BJ (cell line): ENCODE measurements at places on chromosomes 13 and 19.

GRCh38 chr13:100254002-100254401 lies 165.1 kb downstream of the PCCA start:
- no peak for DNase-seq

DNA sequence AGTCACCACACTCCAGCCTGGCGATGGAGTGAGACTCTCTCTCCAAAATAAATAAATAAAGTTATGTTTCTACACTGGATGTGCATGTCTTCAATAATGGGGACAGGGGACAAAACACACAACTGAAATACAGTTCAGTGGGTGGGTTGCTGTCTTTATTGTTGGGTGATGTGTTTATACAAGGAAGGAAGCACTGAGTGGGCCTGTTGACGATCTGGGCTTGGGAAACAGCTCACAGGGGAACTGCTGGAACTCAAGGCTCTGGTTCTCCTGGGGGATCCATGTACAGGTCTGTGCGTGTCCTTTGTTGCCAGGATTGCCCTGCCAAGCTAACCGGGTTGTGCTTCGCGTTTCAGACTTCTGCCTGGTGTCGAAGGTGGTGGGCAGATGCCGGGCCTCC lies 18.9 kb downstream of the SPINT2 start:
- DNase-seq, result no peak

DNA sequence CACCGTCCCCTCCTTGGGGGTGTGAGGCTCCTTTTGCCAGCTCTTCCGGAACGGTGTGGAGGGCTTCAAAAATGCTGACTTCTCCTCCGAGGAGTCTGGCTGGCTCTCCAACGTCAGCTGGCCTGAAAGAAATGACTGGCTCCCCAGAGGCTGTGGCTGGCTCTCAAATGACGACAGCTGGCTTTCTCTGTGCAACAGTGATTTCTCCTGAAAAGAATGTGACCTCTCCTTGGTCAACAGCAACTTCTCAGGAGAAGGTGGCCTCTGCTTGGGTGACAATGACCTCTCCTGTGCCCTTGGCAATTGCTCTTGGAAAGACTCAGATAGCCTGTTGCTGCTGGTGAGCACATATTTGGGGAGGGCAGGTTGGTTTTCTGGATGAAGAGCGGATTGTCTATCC lies 29.2 kb downstream of the ONECUT3 start:
- no peak for DNase-seq

DNA sequence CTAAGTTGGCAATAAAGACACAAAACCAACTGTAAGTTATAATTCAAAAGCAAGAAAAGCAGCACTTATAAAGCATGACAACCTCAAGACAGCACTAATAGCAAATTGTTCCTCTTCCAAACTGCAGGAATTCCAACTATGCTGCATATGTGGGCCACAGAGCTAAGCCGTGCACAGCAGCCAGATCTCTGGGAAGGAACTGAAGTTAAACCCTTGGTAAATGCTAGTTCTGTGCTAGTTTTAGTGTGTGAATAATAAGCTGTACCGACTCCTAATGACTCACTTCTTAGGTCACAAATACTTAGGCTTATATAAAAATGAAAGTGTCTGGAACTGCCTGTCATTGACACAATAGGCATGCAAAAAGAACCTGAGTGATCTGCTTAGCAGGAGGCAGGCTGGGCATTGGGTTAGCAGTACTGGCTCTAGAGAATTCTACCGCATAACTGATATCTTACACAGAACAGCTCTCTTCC lies 21.2 kb upstream of the GTF3A start:
- peak; percentile 84 for DNase-seq

GRCh38 chr13:114151565-114152284 lies 19.3 kb upstream of the RASA3 start:
- no peak for DNase-seq

DNA sequence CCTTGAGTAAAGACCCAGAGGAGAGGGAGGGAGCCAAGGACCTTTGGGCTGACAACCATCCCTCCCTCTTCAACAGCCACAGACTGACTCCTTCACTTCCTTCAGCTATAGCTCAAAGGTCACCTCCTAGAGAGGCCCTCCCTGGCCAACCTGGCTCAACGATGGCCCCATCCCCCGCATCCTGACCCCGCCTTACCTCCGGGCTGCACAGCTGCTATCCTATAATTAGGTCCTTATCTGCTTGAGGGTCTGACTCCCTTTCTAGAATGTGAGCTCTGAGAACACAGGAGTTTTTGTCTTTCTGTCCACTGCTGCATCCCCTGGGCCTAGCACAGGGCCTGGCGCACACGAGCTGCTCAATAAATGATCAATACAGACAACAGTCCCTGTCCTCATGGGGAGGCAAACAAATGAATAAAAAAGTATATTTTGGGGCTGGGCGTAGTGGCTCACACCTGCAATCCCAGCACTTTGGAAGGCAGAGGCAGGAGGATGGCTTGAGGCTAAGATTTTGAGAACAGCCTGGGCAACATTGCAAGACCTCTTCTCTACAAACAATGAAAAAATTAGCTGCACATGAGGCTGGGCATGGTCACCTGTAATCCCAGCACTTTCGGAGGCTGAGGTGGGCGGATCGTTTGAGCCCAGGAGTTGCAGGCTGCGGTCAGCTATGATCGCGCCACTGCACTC lies 6.6 kb upstream of the LGALS4 start:
- no peak for DNase-seq

- DNase-seq, result no peak
Measured at GRCh38 chr13:107721125-107721869, 494.0 kb downstream of the LIG4 start.

DNA sequence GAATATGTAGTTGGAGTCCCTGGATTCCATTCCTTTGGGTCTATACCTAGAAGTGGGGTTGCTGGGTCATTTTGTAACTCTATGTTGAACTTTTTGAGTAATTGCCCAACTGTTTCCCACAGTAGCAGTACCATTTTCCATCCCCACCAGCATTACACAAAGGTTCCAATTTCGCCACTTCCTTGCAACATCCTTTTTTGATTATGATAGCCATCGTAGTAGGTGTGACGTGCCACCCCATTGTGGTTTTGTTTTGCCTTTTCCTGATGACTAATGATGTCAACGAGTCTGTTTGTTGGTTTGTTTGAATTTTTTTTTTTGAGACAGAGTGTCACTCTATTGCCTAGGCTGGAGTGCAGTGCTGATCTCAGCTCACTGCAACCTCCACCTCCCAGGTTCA lies 3.3 kb upstream of the PEX11G start:
- no peak for DNase-seq

DNA sequence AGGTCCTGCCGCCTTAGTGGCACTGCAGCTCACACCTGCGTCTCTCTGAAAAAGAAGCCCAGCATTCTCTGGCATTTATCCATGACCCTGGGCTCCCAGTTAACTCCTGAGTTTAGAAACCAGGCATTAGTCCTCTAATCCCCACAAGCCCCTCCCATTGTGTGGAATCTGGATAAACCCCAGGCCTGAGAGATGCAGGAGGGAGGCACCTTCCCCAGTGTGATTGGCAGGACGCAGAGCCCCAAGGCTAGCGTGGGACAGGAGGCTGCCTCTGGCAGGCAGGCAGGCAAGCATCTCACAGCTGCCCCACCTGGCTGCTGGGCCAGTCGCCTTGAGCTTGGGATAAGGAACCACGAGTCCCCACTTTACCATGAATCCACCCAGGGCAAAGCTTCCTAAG lies 11.0 kb upstream of the SERPINE3 start:
- no peak for DNase-seq

DNA sequence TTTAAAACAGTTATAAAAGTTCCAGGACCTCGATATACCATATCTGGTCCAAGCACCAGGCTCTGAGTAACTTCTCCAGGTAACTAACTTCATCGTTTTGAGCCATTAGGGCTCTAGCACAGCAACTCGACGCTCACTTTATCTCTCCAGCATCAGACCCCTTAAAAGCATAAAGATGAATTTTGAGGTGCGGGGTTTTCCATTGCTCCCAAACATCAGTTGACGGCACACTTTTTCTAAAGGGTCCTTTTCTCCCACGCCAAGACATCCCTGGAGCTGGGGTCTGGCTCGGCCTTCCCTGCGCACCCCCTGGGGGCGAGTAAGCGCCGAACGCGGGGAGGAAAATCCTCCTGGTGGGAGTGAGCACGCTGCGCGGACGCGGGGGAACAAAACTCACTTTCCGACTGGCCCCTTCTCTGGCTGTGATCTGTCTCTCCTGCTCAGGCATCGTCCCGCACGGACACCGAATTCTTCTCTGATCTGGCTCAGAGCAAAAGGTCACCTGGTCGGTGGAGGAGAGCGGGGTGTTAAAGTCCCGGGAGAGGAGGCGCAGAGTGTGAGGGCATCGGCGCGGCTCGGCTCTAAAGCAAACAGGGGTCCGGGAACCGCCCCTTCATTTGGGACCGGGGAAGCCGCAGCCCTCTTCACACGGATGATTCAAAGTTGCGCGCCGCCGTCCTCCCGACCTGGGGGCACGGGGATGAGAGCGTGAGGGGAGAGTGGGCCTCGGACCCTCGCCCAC lies at the start of gene ATP7B:
ATP7B (minus strand) TSS at position 561 of the 742 bp plus-strand sequence; CDS start at position 448, 113 bp downstream.
- no peak for DNase-seq

- DNase-seq, result no peak
Measured at GRCh38 chr13:23450340-23451046, 17.0 kb upstream of the SACS start.

DNA sequence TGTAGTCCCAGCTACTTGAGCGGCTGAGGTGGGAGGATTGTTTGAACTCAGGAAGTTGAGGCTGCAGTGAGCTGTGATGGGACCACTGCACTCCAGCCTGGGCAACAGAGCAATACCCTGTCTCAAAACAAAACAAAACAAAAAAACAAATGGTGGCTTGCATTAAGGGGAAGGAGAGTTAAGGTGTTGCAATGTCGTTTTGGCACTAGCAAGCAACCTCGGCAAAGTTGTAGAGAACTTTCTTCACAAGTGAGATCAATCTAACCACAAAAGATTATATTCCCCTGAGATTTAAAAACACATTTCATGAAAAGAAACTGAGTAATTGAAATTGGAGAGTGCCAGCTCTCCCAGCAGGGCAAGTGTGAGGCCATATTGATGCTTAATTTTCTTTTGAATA lies 153.7 kb downstream of the KLF5 start:
- no peak for DNase-seq

- DNase-seq, result no peak
Measured at GRCh38 chr13:32629313-32629712, 43.1 kb downstream of the PDS5B start.

DNA sequence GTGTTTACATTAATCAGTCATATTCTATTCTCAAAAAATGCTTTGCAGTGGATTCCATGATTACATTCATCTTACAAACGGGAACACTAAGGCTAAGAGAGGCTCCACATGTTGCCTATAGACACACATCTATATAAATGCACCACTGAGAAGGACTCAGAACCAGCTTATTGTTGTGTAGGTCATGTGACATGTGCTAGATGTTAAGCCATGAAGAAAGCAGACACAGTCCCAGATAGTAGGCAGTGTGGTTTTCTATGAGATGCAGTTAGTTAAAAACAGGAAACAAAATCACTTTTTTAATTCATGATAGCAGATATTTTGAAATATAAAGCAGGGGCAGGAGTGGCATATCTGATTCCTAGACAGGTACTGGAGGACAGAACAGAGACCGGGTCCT lies 10.7 kb downstream of the SIGLEC6 start:
- no peak for DNase-seq

DNA sequence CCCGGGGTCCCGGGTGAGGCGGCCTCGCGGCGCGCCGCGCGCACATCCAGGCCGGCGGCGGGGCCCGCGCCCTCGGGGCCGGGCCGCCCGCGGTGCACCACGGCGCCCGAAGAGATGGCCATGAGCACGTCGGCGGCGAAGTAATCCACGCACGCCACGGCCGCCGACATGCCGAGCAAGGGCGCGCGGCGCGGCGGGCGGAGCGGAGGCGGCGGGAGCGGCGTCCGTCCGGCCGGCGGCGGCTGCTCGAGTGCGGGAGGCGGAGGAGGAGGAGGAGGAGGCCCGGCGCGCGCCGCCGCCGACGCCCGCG lies at the start of gene KLF16:
KLF16 (minus strand) TSS at position 252 of the 310 bp plus-strand sequence; CDS start at position 170, 82 bp downstream.
- no peak for DNase-seq

GRCh38 chr13:27362064-27362751 lies 62.2 kb upstream of the GTF3A start:
- DNase-seq, result no peak

DNA sequence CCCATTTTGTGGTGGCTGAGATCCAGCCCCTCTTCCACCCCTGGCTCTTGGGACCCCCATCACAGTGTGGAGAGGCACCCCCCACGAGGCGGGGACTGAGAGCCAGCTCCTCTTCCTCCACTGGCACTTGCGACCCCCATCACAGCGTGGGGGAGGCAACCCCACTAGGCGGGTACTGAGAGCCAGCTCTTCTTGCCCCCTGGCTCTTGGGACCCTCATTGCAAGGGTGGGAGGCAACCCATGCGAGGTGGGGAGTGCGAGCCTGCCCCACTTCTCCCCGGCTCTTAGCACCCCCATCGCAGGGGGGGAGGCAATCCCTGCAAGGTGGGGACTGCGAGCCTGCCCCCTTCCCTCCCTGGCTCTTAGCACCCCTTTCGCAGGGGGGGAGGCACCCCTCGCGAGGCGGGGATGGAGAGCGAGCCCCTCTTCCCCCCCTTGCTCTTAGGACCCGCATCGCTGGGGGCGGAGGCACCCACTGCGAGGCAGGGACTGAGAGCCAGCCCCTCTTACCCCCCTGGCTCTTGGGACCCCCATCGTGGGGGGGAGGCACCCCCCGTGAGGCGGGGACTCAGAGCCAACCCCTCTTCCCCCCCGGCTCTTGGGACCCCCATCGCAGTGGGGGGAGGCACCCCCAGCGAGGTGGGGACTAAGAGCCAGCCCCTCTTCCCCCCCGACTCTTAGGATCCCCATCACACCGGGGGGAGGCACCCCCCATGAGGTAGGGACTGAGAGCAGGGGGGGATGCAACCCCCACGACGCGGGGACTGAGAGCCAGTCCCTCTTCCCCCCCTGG lies 364.6 kb upstream of the SPRY2 start:
- DNase-seq, result no peak

DNA sequence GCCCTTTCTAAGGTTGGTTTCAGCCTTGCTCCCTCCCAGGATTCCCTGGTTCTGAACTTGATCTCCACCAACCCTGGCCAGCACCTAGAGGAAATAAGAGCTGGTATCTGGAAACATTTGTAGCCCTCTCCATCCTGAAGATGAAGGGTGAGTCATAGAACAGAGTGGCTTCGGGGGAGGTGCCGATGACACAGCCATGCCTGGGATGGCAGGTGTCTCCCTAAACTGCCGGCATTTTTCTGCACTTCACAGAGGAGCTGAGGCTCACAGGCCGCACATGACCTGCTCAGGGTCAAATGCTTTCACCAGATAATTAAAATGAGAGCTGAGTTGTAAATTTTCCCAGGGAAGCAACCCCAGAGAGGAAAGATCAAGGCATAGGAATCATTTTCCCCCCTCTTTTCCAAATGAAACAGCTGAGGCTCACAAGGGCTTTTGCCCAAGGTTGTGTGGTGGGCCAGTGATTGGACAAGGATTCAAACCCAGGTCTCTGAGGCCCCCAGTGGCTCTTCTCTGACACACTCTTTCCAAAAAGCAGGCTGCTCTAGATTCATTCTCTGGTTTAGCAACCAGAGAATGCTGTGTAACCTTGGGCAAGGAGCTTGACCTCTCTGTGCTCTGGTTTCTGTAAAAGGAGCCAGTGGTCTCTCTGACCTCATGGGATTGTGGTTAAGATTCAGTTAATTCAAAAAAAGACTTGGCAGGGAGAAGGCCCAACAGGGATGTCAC lies 1.2 kb upstream of the SLC25A42 start:
- DNase-seq, result no peak

- DNase-seq, result no peak
Measured at GRCh38 chr19:30312582-30313352, 59.4 kb upstream of the ZNF536 start.
